Activated CD4-positive, alpha-beta T cell treated with anti-CD3 and anti-CD28 coated beads, Interleukin-10, Interleukin-2, amounts not matched to agents 100 ng/mL and 50 ng/mL, durations not matched to agents 16 hours and 8 hours (primary cell): ENCODE measurements at places on chromosomes 12 and 14.

- no peak for DNase-seq
Measured at GRCh38 chr12:121190523-121191031, 19.4 kb upstream of the P2RX4 start.

DNA sequence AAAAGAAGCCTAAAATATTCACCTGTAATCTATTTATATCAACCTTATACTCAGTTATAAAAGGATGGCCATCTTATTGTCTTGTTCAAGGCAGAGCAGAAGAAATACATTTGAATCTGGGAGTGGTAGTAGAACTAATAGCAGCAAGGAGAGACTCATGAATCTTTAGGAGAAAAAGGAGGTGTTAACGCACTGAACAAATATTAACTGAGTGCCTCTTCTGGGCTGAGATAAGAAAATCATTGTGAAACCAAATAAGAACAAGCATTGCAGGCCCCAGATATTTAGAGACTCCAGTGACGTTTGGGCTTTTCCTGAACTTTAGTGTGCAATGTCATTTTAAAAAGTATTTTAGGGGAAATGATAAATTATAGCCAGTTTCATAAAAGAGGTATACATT lies 790.6 kb downstream of the DIO2 start:
- DNase-seq = no peak

DNA sequence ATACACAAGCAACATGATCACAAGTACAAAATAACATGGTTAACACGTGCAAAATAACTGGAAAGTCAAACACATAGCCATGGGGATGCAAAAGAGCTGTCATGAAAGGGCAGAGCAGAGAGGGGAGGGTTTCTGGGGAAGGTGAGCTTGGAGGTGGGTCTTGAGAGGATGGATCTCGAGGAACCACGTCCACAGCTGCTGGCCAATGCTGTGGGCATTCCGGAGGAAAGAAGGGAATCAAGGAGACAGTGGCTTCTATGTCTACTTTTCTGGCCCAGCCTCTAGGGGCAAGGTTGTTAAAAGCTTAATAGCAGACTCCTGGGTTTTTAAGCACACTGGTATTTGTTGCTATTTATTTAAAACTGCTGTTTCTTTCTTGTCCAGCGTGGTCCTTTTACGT lies 8.4 kb upstream of the MYH7 start:
- DNase-seq = no peak

DNA sequence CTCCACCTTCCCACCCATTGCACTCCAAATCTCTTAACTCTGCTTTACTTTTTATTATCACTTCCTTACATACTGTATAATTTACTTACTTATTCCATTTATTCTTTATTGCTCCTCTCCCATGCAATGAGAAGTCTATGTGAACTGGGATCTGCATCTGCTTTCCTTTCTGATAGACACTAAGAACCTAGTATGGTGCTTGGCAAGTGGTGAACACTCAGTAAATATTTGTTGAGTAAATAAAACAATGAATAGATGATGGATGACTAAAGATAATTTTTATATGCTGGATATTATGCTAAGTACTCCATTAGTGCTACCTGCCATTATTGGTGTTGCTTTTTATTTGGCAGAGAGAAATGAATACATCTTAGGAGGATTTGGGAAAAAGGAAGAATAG lies 151.0 kb downstream of the TPH2 start:
- no peak for DNase-seq

- no peak for DNase-seq
Measured at GRCh38 chr12:123576611-123577010, 7.7 kb upstream of the TMED2 start.

- no peak for DNase-seq
Measured at GRCh38 chr14:99522934-99523703, 41.9 kb downstream of the CCNK start.
